NCI-H1105 (cell line): ENCODE measurements at places on chromosomes 16 and 17.

DNA sequence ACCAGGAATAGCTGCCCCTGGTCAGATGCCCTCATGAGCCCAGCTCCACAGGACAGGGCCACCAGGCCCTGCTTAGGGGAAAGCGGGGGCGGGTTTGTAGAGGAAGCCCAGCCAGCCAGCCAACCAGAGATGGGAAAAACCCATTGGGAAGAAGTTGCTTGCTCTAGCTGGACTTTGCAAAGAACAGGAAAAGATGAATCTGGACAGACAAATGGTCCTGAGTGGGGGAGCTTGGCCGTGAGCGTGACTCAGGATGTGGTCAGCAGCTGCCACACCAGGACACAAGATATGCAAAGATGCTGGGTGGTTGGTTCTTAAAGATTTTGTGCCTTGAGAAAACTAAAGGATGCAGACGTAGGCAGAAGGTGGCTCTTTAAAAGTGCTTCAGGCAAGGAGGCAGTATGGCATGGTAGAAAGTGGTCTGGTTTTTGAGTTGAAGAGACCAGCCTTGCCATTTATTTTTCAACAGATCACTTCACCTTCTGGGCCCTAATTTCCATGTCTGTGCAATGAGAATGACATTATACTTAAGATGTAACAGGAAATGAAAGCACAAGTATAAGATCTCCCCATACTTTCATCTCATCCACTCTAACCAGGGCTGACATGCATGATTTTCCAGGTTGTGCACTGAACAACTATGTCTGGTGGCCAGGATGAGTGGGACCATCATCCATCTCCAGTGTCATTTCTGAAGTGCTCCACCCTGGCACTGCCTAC is 27.8 kb upstream of the HEATR6 start:
- no peak for DNase-seq

DNA sequence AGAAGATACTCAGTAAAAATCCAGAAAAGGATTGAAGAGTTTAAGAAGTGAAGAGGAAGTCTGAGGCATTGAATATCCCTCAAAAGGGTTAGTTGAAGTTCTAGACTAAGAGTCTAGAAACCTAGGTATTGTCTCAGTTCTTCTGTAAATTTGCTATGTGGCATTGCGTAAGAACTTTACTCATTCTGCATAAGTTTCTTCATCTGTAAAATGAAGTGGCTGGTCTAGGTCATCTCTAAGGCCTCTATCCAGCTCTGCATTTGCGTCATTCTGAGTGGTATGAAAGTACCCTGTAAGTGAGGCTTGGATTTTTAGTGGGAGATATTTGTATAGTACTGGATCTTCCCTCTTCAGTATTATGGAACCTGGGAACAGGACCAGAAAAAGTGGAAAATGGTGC is 130.2 kb downstream of the MYO1D start:
- no peak for DNase-seq

DNA sequence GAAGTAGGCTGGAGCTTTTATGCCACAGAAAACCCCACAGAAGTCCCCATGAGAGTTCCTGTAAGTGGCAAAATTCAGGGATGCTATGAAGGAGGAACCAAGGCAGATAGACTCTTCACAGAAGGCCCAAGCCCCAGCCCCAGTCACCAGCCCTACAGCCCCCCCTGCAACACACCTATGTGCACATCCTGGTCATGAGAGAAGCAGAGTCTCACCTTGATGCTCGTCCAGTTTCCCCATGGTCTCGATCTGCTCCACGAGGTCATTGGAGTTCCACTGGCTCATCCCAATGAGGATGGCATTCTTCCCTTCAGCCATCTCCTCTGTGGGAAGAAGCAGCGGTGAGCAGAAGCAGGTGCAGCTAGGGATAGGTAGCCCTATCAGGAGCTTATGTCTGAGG is 31.2 kb downstream of the PITPNM3 start:
- no peak for DNase-seq

- DNase-seq = no peak
These were observed 37.3 kb downstream of the SMG6 start for GRCh38 chr17:2266045-2266864.

DNA sequence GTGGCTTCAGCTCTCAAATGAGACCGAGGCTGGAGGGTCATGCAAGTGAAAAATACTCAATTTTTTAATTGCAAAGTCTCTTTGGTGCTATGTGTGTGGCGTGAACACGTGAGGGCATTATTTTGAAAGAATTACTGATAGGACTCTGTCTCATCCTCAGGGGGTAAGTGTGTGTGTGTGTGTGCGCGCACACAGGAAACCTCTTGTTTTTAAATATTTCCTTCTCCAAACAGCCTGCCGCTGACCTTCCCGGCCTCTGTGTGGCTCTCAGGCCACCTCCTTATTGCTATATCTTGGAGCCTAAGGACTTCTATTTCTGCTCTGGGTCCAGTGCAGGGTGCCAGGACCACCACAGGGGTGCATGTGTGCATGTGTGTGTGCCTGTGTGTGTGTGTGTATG is 99.7 kb downstream of the CMIP start:
- DNase-seq = no peak

- DNase-seq = no peak
These were observed 120.6 kb downstream of the TANC2 start for GRCh38 chr17:63086483-63087185.

DNA sequence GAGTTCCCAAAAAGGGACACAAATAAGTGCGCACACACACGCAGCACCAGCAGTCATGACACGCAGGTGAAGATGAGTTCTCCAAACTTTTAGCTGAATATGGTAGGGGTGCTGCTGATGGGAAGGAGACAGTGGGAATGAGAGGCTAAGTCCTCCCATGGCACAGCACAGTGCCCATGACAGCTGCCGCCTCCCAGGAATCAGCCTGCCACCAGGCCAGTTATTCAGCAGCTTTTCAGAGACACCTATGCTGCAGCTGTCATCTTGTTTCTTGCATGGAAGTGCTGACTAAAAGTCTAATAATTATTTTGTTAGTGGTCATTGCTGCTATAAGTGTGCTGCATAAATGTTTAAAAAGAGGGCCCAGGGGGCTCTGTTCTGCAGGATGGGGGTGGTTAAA is 12.2 kb downstream of the WFIKKN2 start:
- DNase-seq = no peak

DNA sequence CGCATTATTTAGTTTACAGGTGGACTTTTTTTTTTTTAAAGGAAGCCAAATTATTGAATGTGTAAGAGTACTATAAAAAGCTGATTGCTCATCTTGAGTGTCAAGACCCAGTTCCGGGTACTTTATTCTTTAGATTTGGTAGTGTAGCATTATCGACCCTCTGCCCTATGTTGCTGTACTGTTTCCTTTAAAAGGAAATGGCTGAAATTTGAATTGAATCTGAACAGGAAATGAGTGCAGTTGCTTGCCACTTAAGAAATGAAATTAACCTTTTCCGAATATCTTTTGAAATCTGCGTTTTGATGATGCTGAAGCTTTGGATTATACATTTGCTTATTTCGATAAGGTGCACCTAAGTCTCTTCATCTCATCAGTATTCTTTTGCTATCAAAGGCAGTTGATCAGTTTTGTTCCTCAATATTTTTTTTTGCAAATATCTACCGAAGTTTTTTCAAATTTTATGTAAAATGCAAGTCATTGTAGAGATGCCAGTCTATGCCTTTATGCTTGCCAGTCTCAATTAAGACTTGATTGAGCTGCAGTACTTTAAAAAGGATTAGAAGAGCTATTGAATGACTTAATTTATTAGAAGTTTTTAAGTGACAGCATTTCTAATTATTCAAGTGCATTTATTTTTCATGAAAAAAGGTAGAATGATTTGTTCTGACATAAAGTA is 1.8 kb downstream of the GGNBP2 start:
- DNase-seq = no peak

DNA sequence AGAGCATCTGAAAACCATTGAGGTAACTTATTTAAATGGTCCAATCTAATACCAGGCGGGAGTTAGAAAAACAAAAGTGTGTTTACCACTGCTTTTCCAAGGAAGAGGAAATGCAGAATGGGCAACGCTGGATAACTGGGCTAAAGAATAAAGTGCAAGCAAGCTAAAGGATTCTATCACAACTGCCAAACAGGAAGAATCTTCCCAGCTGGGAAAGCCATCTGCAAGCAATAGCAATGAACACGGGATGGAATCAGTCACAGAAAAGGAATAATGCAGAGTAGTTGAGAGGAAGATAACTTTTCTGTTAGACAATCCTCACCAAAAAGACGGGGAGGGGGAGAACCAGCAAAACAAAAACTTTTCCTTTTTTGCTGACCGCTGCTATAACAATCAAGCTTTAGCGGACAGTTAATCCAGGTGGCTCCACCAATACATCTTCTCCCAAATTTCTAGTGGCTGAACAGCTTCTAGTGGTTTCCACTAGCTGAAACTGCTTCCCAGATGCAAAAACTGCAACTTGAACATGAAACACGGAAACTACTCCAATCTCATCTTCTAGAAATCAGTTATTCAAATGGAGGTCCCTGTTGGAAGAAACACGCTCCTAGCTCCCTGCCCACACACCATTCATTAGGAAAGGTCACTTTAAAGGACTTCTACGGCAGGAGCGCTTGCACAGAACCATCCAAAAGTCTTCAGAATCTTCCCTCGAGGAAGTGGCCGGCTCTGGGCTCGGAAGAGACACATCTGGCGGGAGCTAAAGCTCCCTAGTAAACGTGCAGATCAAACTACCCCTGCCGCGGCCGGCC is 929 bp downstream of the TMEM11 start:
- no peak for DNase-seq

DNA sequence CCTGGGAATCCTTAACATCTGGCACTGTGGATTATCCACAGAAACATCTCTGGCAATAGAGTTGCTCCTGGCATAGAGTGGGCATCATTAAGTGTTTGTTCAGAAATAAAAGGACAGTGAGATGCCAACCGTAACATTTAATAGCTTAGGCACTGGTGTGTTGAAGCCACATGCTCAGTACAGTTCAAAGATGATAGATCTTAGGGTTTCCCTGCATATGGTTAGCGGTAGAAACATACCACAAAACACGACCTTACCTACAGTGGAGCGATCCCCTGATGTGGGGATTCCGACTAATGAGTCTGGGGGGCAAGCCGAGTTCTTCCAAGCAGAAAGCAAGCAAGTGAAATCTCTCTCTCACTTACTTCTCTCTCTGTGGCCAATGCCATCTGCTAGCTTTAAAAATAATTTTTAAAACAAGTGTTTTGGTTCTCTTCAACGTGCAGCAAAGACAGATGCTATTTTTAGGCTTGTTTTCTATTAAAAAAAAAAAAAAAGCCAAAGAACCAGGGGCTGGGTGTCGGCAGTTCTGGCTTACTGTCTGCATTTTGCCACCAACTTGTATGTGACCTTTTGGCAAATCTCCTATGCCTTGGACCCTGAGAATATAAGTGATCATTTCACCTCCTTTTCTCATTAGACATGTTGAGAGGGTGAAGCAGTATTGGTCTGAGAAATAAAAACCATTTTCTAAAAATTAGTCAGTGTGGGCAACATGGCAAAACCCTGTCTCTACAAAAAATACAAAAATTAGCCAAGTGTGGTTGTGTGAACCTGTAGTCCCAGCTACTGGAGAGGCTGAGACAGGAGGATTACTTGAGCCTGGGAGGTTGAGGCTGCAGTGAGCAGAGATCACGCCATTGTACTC is 89.2 kb upstream of the CACNG3 start:
- no peak for DNase-seq

DNA sequence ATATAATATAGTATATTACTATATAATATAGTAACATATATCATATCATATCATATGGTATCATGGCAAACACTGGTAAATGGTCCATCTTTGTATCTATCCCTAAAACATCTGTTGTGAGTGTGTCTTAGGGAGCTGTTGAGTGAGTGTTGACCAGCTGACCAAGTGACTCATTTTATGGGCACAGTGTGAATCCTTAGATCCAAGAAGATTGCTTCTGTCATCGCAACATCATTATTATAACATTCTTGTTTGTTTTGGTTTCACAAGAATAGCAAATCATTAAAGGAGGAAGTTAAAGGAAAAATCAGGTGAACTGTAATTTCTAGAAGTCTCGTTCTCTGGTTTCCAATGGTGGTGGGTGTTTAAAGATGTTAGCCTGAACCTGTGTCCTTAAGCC is 11.7 kb upstream of the MAF start:
- no peak for DNase-seq

- no peak for DNase-seq
These were observed 83.5 kb downstream of the FTO start for GRCh38 chr16:53787423-53787822.

- no peak for DNase-seq
These were observed 194.3 kb upstream of the RPL38 start for GRCh38 chr17:74009056-74009625.

GRCh38 chr17:22512997-22513538 is 820.7 kb downstream of the KCNJ18 start:
- no peak for DNase-seq

DNA sequence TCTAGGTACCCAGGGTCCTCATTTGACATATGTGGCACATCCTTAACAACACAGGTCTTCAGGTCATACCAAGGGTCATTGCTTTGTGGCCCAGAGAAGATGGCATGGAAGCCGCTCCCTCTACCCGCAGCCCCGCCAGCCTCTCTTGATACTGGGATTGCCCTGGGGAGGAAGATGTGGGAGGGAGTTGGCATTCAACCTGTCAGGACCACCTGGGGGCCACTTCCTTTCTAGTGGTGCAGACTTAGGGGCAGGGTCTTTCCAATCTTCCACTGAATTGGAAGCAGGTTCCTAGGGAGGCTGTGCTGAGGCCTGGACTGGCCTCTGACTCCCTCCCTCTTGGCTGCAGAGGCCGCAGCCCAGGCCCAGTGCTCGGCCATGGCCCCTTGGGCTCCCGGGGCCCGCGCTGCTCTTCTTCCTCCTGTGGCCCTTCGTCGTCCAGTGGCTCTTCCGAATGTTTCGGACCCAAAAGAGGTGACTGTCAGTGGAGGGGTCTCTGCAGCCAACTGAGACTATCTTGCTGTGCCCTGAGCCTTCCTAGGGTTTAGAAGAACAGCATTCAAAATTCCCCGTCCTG is 5.1 kb upstream of the HEXIM1 start:
- DNase-seq = no peak

DNA sequence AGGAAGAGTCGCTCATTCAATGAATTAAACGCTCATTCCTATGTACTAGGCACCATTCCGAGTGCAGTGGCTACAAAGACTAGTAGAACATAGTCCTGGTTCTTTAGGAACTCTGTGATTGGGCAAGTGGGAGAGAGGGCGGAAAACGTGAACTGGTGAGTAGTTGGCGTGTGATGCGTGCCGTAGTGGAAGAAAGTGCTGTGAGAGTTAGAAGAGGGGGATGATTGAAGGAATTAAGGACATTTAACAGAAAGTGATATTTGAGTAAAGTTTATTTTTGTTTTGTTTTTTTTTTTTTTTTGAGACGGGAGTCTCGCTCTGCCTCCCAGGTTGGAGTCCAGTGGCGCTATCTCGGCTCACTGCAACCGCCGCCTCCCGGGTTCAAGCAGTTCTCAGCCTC is 7.9 kb upstream of the SLFN14 start:
- no peak for DNase-seq

DNA sequence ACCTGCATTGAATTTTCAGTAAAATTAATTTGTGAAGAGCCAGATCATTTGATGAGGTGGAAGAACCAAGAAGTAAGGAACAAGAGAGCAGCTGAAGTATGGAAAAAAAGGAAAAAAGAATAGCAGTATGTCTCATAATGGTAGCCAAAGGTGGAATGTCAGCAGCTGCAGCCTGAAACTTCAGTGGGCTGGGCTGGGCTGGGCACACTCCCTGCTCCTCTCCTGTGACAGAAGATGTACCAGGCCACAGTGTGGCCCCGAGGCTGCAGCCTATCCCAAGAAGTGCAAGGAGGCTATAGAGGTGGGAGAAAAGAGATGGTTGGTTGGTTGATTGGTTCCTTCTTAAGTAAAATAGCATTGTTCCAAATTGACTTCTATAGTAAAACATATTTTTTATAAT is 84.5 kb downstream of the TNRC6C start:
- no peak for DNase-seq

GRCh38 chr16:51155820-51156806 is 5.0 kb upstream of the SALL1 start:
- DNase-seq = no peak
